GM12892 (cell line): ENCODE measurements at places on chromosomes 13 and 19.
A peak's percentile ranks its signal among the peaks of the same experiment; 100 is the strongest.

GRCh38 chr13:110343241-110343865, 36.3 kb downstream of the COL4A2 start:
- DNase-seq = no peak

GRCh38 chr13:50107205-50107604, 92.0 kb downstream of the KCNRG start:
- no peak for DNase-seq

GRCh38 chr13:97202761-97203160, 19.4 kb upstream of the MBNL2 start:
- no peak for DNase-seq

DNA sequence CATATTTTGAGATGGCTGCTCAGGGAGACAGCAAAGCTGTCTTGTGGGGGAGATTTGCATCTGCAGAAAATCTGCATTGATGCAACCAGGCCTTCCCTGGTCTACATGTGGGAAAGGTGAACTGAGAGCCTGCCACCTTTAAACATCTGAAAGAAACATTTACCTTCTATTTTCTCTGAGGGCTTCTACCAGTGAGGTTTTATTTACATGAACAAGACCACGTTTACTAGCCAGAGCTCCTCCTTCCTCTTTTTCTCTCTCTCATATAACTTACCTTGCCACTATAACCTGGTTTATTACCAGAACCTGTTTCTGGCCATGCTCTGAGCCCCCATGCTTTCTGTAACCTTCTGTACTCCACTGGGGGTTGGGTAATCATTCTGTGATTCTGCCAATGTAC, 14.4 kb upstream of the RUBCNL start:
- DNase-seq = no peak

DNA sequence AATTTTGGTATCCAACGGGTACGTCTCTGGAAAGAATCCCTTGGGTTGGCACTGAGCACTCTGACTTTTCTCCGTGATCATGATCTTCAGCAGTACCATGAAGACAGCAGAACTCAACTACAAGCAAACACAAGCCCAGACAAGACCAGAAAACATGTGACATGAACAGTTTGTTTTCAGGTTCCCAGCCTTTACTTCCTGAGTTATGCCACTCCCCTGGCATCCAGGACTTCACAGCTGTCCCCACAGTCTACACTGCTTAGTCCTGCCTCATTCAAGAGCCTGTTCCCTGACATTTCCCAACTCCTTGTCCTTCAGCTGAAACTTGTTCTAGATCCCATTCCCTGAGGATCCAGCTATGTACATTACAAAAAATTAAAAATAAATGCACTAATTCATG, 4.9 kb upstream of the N4BP2L1 start:
- no peak for DNase-seq

- DNase-seq = no peak
Observed at GRCh38 chr19:28876609-28877123, 336.3 kb downstream of the UQCRFS1 start.

- no peak for DNase-seq
Observed at GRCh38 chr13:38399535-38399934, 49.9 kb downstream of the UFM1 start.

GRCh38 chr13:21234526-21234925, 58.1 kb downstream of the MRPL57 start:
- DNase-seq = no peak

DNA sequence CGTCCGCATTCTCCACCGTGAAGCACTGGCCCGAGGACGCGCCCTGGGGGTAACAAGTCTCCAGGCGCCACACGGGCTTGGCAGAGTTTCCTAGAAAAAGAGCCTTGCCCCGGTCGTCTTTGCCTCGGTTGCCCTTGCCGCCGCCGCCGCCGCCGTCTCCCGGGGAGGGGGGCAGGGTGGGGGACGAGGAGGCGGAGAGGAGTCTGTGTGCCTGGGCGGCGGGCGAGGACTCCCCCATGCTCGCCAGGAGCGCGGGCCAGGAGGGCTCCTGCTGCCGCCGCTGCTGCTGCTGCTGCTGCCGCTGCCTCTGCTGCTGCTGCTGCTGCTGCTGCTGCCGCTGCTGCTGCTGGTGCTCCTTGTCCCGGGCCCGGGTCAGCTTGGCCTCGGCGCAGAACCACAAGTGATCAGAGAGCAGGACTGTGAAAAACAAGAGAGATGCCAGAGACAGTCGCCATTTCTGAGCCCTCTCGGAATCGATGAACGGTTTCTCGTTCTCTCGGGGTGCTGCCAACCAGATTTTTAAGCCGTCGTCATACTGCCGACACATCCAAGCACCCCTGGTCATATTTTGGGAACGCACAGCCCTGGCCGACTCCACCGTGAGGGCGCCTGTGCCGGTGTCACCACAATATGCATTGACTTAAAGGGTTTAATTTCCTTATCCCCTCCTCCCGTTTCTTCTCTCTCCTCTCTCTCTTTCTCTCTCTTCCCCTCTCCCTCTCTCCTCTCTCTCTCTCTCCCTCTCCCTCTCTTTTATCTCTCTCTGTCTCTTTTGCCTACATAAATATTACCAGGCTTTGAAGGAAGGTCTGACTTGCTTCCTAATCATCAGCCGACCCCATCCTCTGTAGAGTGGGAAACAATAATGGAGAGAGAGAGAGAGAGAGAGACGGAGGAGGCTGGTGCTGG, 349.1 kb downstream of the LIG4 start:
- no peak for DNase-seq

- DNase-seq = no peak
Observed at GRCh38 chr19:6861683-6862286, 25.6 kb upstream of the ADGRE1 start.

DNA sequence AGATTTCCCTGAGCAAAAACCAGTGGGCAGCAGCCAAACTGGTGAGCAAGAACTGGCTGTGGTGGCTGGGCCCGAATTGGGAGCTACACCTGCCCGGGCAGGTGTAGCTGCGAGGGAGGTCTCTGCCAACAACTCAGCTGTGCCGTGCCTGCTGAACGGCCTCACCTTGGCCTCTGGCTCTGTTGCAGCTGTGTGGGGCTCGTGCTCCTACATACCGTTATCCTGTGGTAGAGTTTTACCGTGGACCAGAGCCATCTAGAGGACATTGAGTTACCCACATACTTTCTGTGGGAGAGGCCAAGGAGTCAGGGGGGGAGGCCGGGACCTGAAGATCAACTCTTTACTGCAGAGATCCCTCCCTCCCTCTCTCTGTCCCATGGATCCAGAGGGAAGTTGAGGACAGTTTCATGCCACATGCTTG, 113.2 kb downstream of the TM9SF2 start:
- DNase-seq = no peak

DNA sequence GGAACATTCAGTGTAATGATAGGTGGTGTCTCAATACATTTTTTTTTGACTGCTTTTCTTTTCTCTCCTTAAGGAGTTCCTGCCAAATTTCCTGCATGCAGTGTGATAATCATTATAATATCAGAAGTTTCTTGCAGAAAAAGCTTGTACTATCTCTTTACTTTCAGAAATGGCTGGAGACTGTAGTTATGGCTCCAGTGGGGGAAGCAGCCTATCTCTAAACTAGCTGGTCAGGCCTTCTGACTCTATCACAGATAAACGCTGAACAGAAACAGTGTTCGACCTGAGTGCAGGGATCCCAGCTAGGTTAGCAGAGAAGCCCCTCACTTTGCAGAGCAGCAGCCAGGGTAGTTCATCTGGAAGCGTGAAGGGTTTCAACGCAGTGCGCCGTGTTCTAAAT, 1.9 kb downstream of the CCNE1 start:
- DNase-seq = no peak

DNA sequence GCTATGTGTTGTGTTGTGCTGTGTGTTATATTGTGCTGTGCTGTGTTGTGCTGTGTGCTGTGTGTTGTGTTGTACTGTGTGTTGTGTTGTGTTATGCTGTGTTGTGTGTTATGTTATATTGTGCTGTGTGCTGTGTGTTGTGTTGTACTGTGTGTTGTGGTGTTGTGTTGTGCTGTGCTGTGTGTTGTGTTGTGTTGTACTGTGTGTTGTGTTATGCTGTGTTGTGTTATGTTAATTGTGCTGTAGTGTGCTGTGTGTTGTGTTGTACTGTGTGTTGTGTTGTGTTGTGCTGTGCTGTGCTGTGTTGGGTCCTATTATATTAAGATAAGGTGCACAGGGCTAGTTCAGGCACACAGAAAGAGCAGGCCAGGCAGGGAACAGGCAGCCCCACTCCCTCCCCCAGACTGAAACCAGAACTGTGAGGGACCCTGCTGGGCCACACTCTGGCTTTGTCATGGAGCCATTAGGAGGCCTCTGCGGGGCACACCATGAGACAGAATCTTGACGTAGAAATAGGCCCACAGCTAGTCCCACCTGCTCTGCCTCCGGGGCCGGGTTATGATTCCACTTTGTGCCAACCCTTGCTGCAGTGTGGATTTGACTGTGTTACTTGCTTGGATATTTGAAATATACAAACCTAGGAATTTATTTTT, 12.1 kb downstream of the SOX1 start:
- no peak for DNase-seq

GRCh38 chr19:1232652-1233072, 5.1 kb downstream of the CBARP start:
- no peak for DNase-seq

- peak; percentile 47 for DNase-seq
Observed at GRCh38 chr19:13784731-13785452, 10.4 kb upstream of the ZSWIM4 start.

- no peak for DNase-seq
Observed at GRCh38 chr13:74278901-74279300, 144.7 kb upstream of the KLF12 start.

DNA sequence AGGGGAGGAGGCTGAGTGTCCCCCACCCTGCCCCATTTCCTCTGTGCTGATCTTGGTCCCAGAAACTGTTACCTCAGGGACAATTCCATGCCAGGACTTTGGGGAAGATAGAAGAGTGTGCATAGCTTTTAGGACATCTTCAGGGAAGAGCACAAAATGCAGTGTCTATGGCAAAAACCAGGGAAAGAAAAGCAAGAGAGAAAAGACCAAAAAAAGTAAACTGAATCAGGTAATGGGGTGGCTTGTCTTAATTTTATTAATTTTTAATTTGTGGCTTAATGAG, 109.4 kb downstream of the NDFIP2 start:
- DNase-seq = no peak

- no peak for DNase-seq
Observed at GRCh38 chr13:76756451-76756850, 129.8 kb downstream of the KCTD12 start.

DNA sequence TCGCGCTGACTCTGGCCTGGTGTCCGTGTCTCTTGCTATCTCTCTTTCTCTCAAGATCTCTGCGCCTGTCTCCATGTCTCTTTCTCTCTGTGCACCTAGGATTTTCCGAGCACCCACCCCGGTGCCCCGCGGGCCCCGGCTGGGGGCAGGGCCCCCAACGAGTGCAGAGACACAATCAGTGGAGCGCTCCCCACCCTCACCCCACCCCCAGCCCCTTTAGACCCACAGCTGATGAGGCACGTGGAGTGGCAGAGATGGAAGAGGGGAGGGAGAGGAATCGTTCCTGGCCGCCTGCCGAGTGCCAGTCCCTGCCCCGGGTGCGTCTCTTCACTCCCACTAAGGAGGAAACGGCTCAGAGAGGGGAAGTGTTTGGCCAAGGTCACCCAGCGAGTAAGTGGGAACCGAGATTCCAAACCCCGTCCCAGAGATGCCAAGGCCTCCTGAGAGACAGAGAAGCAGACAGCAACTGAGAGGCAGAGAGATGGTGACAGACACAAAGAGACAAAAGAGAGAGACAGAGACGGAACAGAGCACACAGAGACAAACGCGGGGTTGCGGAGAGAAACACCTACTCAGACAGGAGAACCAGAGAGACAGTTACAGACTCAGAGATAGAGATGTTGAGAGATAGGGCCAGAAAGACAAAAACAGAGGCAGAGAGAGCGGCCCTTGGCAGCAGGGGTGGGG, 626 bp upstream of the BCL3 start:
- no peak for DNase-seq

GRCh38 chr13:83876546-83876945, 5.7 kb downstream of the SLITRK1 start:
- DNase-seq = no peak

GRCh38 chr19:51702103-51702824, 9.1 kb downstream of the SPACA6 start:
- DNase-seq = no peak

DNA sequence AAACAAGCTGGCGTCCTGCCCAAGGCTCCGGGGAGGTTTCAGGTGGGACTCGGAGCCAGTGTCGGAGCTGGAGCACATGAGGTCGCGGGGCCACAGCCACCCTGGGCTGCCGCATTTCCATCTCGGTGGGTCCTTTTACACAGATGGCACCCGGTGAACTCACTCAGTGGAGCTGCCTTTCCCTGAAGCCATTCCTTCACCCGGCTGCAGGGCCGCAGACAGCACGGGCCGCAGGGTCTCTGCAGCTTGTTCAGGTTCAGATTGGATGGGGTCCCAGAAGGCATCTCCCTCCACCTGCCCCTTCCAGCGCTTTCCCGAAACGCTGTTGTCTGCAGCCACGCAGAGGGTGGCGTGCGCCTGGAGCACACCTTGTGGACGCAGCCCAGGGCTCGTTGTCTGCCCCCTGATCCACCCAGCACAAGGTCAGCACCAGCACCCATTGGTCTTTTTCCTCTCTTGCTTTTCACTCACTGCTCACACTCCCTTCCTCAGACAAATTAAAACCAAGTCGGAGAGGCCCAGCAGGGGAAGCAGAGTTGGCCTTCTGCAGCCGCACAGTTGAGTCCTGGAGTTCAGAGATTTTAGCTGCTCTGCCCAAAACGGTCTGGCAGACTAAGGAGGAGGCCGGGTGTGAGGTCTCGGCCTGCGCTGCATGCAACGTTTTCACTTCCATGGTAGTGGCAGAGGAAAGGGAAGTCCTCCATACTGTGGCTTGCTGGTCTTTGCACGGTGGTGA, 18.1 kb downstream of the MCF2L start:
- DNase-seq = no peak

DNA sequence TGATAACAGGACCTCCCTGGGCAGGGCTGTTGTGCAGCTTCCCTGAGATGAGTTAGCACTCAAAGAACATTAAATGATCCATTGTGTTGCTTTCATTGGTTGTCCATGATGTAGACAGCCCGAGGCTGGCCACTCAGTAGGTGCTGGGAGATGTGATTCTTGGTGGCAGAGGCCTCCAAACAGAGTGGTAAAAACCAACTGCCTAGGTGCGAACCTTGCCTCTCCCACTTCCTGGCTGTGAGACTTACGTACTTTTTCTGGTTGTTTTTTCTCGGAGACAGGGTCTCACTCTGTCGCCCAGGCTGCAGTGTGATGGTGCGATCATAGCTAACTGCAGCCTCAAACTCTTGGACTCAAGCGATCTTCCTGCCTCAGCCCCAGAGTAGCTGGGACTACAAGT, 6.2 kb downstream of the SARS2 start:
- DNase-seq = no peak

GRCh38 chr13:32284927-32285632, 30.1 kb downstream of the ZAR1L start:
- no peak for DNase-seq

- no peak for DNase-seq
Observed at GRCh38 chr13:91889641-91890040, 491.2 kb downstream of the GPC5 start.

DNA sequence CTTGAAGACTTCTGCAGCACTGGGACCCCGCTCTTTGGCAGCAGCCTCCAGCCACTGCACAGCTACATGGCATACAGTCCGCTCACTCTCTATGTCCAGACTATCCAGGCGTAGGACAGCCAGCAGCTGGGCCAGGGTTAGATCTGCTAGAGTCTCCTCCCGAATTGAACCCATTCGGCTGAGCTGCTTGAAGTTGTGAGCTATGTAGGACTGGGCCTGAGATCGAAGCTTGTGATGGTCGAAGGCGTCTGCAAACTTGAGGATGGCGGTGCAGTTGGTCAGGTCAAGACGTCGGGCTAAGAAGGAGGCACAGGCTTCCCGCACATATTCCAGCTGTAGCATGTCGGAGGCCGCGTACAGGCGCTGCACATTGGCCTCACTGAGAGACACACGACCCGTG, 900 bp downstream of the KBTBD7 start:
- no peak for DNase-seq

- no peak for DNase-seq
Observed at GRCh38 chr13:74710006-74710405, 575.8 kb upstream of the KLF12 start.
